Myocyte (in vitro differentiated cells): ENCODE measurements at places on chromosomes 11 and 22. TPM values are rescaled to one million over a fixed set of nuclear protein-coding genes. Genes with fewer than 3 reads are reported as not detected.

DNA sequence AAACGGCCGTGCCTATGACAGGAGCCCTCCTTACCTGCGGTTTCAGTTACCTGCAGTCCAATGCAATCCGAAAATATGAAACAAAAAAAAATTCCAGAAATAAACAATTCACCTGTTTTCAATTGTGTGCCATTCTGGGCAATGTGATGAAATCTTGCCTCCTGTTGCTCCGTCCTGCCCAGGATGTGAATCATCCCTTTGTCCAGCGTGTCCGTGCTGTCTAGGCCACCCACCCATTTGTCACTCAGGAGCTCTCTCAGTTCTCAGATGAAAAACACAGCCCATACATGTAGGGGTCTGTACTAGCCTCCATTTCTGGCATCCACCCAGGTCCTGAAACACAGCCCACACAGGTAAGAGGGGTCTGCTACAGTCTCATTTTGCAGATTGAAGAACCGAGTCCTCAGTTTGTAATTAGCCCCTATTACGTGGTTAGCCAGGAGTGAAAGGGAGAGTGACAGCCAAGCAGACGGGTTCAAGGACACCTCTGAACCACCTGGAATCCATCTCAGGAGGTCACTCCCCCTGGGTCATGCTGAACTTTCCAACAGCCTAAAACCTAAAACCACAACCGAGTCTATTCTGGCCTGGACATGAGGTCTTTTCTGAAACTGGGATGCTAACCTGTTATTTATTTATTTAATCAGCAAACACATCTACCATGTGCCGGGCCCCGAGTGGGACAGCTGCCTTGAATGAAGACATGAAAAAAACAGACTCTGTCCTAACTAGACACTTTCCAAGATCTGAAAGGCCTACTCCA is 317.2 kb downstream of the SHANK2 start:
- DNase-seq, result no peak

- no peak for DNase-seq
Measured at GRCh38 chr11:5232176-5232575, 2.1 kb downstream of the HBD start.

GRCh38 chr22:25183949-25184619 is 15.6 kb upstream of the CRYBB3 start:
- no peak for DNase-seq

- DNase-seq, result peak; percentile 42
Measured at GRCh38 chr11:111299101-111300026, 1.0 kb downstream of the POU2AF3 start.

- DNase-seq, result no peak
Measured at GRCh38 chr11:61905801-61906521, 11.4 kb downstream of the RAB3IL1 start.

DERL3 gene
- total RNA-seq, result 1.5 and 4.6 TPM in 2 replicates
